GM13976 (cell line): ENCODE measurements at places on chromosomes 2 and 18.

DNA sequence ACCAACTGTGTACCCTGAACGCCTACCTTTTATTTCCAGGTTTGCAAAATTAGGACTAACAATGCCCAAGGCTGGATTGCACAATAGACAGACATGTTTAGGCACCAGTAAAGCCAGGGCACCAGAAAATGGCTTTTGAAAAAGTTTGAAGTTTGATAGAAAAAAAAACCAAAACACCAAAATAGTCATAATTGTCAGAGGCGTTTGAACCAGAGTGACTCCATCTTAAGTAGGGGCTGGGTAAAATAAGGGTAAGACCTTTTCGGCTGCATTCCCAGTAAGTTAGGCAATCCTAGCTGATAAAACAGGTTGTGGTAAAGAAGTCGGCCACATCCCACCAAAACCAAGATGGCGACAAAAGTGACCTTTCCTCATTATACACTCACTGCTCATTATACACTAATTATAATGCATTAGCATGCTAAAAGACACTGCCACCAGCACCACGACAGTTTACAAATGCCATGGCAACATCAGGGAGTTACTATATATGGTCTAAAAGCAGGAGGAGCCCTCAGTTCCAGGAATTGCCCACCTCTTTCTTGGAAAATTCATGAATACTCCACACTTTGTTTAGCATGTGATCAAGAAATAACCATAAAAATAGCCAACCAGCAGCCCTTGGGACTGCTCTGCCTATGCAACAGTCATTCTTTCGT, 105.1 kb upstream of the MSH2 start:
- no peak for DNase-seq

GRCh38 chr2:186593523-186593922, 3.7 kb downstream of the ITGAV start:
- DNase-seq, result no peak

- DNase-seq, result no peak
Observed at GRCh38 chr2:74536166-74536950, 6.6 kb downstream of the HTRA2 start.

DNA sequence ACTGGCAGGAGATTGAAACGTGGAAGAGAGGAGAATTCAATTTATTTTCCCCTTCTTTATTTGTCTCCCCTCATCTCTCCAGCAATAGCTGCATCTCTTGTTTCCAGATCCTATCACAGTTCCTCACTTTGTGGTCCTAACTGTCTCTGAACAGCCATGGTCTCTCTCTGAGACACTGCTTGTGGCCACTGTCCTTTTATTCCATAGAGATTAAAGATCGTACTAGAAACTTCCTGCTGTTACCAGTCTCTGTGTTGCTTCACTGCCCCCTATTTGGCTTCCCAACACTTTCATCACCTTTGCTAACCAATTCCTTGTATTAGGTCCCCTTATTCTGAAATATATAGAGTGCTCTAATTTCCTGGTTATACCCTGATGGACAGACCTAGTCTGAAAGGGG, 48.9 kb upstream of the CAVIN2 start:
- DNase-seq, result no peak

- DNase-seq, result no peak
Observed at GRCh38 chr18:46152808-46153617, 48.8 kb downstream of the HAUS1 start.

DNA sequence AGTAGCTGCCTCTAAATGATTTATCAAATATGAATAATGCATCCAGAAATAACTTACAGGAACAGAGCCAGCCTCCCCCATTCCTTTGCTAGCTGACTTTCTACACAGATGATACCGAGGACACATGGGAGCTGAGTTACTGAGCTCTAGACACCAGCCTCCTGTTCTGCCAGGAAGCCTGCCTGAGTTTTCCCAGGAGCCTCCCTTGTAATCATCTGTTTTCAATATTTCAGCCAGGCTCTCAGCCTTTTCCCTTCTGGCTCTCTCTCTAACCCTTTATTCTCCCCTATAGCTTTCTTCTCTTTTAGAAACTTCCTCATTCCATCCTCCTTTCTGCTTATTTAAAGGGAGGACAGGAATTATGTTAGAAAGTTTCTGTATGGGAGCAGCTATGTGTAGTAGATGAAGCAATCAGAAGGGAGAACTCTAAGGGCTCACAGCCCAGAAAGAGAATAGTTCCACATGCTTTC, 911.6 kb downstream of the TDRD15 start:
- no peak for DNase-seq

DNA sequence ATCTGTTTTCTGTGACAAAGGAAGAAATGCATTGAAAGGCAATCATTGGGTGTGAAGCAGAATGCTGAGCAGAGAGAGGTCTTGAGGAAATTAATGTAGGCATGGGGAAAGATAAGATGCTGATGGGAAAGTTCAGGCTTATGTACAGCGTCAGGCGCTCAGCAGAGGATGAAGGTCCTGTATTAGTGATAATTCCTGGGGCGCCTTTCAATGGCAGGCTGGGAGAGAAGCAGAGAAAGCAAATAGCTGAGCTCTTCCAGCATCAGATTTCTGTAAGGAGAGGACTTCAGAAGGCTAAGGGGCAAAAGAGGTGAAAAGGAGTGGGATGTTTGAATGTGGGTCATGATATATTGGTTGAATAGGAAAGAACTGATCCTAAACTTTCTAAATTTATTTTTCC, 129.8 kb downstream of the HNMT start:
- DNase-seq, result no peak

- DNase-seq, result no peak
Observed at GRCh38 chr2:20178249-20178607, 46.7 kb downstream of the SDC1 start.

- no peak for DNase-seq
Observed at GRCh38 chr2:240795916-240796510, 24.0 kb downstream of the KIF1A start.

GRCh38 chr2:198456418-198456817, 652.0 kb downstream of the PLCL1 start:
- DNase-seq, result no peak

DNA sequence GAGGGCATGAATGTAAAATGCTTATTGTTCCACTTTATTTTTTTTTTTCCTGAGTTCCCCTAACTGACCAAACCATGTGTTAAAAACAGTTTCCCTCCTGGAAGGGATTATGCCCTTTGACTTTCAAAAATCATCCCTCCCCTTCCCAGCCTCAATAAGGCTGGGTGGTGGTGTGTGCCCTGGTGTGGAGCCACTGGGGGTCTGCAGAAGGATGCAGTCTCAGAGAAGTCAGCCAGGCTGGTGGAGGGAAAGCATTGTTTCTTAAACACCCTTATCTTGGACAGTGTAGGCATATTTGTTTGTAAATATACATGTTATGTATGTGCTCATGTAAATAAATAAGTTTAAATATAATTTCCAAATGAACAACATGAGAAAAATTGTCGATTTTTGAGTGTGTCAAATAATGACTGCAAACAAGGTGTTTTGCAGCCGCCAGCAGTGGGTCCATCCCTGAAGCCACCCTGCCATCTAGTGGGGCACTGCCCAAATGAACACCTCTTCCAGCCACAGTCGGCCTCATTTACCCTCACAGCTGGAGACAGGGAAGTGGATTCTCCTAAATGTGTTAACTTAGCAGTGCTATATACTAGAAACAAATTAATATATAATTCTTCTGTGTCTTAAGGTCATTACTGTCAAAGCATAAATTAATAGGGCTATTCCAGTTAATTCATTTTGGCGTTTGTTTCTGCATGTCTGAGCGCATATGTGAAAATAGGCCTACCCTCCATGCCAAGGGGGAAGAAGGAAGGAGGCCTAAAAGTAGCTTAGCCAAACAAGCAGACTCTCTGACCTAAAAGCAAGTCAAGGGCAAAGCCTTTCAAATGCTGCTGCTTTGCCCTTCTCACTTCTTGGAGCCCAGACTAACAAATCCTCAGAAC, 209.6 kb upstream of the PIK3C3 start:
- peak; percentile 34 for DNase-seq

DNA sequence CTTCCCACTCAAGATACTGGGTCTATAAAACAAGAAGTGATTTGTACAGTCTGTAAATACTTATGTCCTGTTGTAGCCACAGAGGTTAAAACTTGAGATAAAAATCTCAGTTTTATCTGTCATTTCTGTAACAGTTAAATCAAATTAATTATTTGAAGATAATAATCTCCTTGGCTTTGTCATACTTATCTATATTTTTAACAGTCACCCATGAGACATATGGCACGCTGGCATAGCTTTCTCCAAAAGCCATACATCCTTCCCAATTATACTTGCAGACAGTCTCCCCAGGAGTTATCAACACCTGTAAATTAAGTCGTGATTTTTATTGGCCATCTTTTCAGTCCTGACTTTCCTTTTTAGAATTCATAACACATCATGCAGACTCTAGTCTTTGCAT, 68.9 kb upstream of the UNC80 start:
- DNase-seq, result no peak

GRCh38 chr2:58950795-58951462, 709.8 kb upstream of the FANCL start:
- no peak for DNase-seq

DNA sequence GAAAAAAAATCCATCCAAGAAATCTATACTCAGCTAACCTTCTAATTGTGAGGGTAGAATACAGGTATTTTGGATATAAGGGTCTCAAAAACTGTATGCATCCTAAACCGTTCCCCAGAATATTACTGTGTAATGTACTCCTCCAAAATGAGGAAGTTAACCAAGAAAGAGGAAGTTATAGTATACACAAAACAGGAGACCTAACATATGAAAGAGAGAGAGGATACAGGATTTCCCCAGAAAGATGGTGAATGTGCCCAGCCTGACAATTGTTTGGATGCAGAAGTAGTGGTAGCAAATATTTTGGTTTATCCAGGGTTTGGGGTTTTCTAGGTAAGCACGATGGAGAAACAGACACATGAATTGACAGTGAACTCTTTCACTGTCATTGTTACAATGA, 50.6 kb downstream of the GALNT3 start:
- peak; percentile 19 for DNase-seq

- no peak for DNase-seq
Observed at GRCh38 chr18:48575658-48576456, 37.0 kb downstream of the CTIF start.

- DNase-seq, result no peak
Observed at GRCh38 chr2:181552808-181553207, 95.6 kb downstream of the ITGA4 start.

DNA sequence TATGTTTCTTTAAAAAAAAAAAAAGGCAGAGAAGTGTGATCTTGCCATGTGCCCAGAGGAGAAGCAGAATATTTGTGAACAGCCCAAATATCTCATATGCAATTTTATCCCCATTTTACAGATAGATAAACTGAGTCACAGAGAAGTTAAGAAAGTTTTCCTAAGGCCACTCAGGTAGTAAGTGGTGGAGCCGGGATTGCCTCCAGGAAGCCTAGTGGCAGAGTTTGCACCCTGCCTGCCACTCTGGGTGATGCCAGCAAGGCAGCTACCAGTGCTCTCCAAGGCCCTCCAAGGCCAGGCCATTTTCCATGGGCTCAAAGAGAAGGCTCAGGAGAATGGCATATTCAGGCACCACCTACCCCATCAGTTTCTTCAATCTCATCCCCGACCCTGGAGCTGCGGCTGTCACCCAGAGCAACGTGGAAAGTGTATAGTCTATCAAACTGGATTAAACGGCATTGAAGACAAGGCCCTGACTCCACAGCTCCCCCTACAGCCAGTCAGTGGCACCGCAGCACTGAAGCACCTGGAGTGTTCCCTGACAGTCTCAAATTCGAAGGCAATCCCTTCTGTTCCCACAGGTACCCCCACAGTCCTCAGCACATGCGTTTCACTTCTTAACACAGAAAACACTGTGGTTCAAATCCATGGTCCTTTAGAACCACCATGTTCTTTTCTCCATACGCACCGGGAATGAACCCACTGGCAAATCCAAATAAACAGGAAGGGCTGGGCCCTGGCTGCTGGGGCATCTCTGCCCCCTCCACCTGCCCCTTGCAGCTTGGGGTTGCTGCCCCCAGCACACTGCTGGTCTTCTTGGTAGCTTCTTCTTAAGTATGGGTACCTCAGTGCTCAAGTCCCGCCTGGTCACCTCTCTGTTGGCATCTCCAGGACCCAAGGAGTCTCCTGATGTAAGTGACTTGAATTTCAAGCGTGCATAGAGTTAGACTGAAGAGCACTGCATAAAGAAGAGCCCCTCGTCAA, 175.3 kb downstream of the INHBB start:
- DNase-seq, result peak; percentile 64

DNA sequence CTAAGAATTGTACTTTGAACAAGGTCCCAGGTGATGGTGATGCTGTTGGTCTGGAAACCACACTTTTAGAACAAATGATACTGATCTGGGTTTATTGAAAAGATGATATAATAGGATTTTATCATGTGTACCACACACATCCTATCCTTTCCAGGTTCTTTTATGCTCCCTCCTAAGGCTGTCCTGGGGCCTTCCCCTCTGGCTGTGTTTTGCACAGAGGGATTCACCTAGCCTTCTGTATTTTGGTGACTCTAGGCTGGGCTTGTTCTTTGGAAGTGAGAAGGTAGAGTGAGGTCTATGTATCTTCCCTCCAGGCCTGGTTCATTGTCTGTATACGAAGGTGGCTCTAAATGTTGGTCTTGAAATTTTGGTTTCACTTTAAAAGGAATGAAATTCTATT, 12.7 kb downstream of the ANXA4 start:
- no peak for DNase-seq

DNA sequence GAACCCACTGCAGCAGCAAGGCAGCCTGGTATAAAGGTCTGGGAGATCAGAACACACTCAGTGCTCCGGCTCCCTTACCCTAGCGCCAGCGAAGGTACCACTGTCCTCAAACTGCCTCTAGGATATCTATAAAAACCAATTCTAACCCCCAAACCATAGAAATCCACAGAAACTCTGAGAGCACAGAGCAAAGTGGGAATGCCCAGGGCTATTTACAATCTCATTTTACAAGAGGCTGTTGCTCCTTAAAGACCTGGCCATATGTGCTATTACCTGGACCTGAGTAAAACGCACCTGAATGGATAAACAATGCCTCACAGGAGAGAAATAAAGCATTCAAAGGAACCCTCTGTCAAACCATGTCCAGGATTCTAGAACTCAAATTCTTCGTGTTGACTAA, 4.3 kb downstream of the STK39 start:
- no peak for DNase-seq

GRCh38 chr18:8367217-8367988, 241.8 kb upstream of the RAB12 start:
- peak; percentile 66 for DNase-seq

- DNase-seq, result no peak
Observed at GRCh38 chr2:3745920-3746319, 42.5 kb downstream of the DCDC2C start.

GRCh38 chr2:41241325-41242000, 789.6 kb upstream of the SLC8A1 start:
- DNase-seq, result no peak

DNA sequence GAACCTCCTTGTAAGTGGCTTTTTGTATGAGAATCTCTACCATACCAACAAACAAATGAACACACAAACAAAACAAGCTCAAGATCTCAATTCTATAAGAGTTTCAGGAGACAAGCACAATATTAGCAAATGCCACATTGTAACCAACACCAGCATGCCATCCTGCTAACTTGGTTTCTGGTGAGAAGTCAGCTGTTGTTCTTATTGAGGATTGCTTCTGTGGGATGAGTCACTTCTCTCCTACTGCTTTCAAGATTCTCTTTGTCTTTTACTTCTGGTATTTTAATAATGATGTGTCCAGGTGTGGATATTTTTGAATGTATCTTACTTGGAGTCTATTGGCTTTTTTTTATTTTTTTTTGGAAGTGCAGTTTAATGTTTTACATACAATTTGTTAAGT, 131.7 kb downstream of the BCL2L11 start:
- no peak for DNase-seq

GRCh38 chr2:240956171-240956934, 42.1 kb upstream of the SNED1 start:
- no peak for DNase-seq

GRCh38 chr2:62663411-62663810, 42.1 kb upstream of the EHBP1 start:
- DNase-seq, result no peak

- DNase-seq, result no peak
Observed at GRCh38 chr2:217294818-217295217, 435.0 kb upstream of the TNP1 start.
